ENCODE measurements at places on chromosomes 12 and 14.

- no peak for DNase-seq
These were observed 194.6 kb downstream of the PAX9 start for GRCh38 chr14:36856095-36856878.

GRCh38 chr12:72368719-72369422 is 96.7 kb downstream of the TRHDE start:
- no peak for DNase-seq

DNA sequence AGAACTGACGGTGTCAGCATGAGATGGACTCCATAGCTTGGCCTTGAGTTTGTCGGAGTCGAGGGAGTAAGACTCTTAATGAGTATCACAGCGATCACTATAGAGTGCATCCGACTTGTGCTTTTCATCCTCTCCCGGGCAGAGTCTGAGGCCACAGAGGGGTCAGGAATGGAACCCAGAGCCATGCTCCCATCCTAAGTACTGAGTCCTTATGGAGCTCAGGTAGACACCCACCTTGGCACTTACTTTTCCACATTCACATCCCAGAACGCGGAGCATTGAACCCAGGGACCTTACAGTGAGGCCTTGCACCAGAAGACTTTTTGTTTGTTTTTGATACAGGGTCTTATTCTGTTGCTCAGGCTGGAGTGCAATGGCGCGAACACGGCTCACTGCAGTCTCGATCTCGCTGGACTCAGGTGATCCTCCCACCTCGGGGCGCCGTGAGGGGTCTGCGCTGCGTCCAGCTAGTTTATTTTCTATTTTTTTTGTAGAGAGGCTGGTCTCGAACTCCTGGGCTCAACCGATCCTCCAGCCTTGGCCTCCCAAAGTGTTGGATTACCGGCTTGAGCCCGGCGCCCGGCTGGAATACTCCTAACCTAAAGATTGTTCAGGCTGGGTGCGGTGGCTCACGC is 719 bp upstream of the SRSF9 start:
- no peak for DNase-seq

DNA sequence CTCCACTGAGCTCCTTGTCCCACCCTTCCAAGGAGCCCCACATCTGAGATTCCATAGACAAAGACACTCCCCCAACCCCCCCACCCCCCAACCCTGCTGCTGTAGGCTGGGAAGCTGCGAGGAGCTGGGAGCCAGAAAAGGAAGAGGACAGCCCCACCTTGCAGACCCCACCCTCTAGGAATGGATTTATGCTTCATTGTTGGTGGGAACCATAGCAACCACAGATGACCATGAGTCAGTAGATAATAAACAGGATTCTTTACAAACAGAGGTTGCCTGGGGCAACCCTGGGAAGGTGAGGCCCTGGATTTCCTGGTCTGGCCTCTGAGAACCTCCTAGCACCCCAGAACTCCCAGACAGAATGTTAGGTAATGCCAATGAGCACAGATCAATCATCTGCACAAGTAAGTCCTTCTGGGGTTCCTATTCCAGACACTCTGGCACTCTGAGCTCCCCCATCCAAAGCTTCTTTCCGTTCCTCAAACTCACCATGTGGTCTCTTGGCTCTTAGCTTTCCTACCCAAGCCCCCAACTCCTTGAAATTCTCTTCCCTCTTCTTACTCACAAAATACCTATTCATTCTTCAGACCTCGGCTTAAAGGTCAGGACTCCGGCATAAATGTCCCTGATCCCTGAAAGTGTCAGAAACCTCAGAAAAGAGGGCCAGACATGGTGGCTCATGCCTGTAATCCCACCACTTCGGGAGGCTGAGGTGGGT is 15.2 kb upstream of the PLEKHG6 start:
- no peak for DNase-seq

DNA sequence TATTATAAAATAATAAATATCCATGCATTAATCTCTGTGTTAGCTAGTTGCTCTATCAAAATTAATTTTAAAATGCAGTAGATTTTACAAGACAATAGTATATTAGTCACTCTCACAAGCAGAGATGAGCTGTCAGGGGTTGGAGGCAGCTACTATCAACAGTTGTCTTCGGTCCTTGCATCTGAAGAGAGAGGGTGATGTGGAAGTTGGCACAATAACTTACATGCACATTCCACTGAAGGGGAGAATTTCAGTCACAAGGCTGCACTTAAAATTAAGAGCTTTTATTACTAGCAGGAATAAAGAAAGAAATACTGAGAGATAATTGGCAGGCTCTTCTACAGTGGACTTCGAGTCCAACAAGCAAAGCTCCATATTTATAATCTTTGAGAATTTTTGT is 166.9 kb upstream of the DCN start:
- DNase-seq = no peak

GRCh38 chr12:100899301-100899700 is 104.7 kb downstream of the ANO4 start:
- DNase-seq = no peak

DNA sequence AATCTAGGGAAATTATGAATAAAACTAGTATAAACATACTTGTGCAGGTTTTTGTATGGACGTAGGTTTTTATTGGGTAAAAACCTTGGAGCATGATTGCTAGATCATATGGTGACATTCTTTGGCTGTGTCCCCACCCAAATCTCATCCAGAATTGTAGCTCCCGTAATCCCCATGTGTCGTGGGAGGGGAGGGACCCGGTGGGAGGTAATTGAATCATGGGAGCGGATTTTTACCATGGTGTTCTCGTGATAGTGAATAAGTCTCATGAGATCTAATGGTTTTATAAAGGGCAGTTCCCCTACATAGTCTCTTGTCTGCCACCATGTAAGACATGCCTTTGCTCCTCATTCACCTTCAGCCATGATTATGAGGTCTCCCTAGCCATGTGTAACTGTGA is 120.9 kb downstream of the FOXA1 start:
- DNase-seq = no peak

GRCh38 chr14:99562856-99563748 is 40.9 kb downstream of the CCDC85C start:
- no peak for DNase-seq

GRCh38 chr12:65659681-65660080 is 164.6 kb upstream of the HMGA2 start:
- no peak for DNase-seq

GRCh38 chr12:130622803-130623202 is 93.3 kb downstream of the RIMBP2 start:
- DNase-seq = no peak

- DNase-seq = no peak
These were observed 99.2 kb upstream of the AMN1 start for GRCh38 chr12:31828071-31828470.

- DNase-seq = no peak
These were observed 33.3 kb downstream of the STAB2 start for GRCh38 chr12:103620395-103620794.

DNA sequence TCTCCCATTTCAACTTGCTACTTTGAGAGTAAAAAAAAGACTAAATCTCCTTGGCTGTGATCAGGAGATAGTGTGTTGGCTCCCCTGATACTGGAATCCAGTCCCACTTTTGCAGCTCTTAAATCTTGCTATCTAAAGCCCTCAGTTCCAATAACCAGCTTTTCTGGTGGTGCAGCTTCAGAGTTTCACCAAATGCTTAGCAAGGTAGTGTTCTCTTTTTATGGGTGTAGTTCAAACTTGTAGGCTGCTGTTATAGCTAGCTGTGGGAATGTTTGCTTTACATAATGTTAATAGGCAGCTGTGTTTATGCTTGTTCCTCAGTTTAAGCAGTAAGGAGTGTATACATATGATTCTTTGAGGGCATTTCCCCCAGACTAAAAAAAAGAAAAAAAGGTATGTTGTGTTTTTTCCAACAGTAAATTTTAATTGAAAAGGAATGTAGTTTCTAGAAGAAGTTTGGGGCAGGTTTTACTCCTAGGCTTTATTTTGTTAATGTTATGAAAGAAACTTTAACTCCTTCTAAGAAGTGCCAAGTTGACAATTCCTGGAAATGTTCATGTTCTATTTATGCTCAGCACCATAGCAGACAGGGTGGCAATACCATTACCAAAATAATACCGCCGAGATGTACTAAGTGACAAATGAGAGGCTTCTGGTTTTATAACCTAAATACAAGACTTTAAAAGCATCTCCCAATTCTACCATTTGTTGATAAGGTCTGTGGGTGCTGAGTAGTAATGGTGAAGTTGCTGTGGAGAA is 12.1 kb downstream of the CRADD start:
- no peak for DNase-seq

DNA sequence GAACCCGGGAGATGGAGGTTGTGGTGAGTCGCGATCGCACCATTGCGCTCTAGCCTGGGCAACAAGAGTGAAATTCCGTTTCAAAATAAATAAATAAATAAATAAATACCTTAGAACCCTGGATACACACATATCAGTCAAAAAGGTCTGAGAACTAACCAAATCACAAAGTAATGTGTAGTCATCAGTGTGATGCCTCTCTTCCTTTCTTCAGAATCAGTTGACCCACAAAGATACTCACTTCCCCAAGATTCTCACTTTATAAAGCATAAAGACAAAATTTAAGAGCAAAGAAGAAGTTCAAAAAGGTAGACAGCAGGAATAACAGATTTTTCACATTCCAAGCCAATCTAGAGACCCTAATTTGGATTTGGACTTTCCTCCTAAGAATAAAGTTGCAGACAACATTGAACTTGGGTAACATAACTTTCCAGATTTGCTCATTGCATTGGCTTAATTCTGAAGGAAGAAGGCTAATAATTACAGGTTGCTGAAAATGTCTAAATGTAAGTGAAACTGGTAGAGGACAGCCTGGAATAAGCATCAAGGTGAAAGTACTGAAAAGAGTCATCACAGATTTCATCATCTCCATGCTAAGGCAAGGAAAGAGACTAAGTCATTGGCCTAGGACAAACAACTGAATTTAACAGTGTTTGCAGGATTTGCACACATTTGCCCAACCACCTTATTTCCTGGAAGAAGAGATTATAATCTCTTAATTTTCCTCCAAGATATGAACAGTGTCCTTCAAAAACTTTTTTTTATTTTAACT is 17.4 kb downstream of the TMED10 start:
- no peak for DNase-seq

- DNase-seq = no peak
These were observed 638.5 kb downstream of the MED13L start for GRCh38 chr12:115638733-115639647.

DNA sequence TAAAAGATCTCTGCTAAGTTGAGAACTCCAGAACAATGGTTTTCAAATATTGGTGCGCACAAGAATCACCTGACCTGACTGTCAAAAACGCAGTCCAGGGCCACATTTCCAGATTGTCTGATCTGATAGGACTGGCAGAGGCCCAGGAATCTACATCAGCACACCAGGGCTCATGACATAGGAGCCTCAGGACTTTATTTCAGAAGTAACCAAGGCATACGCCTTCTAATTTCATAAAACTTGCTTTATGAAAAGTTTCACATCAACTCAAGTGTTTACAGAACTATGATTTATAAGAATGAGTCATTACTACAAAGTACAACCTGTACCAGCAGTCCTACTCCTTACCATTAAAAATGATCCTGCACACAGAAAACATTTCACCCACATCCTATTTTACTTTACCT is 47.7 kb upstream of the PTPRO start:
- DNase-seq = no peak
